ENCODE measurements at places on chromosomes 4 and X.

- no peak for DNase-seq
These were observed 10.4 kb downstream of the CCSER1 start for GRCh38 chr4:90137555-90137954.

- no peak for DNase-seq
These were observed 75.6 kb downstream of the CCNG2 start for GRCh38 chr4:77232653-77233052.

DNA sequence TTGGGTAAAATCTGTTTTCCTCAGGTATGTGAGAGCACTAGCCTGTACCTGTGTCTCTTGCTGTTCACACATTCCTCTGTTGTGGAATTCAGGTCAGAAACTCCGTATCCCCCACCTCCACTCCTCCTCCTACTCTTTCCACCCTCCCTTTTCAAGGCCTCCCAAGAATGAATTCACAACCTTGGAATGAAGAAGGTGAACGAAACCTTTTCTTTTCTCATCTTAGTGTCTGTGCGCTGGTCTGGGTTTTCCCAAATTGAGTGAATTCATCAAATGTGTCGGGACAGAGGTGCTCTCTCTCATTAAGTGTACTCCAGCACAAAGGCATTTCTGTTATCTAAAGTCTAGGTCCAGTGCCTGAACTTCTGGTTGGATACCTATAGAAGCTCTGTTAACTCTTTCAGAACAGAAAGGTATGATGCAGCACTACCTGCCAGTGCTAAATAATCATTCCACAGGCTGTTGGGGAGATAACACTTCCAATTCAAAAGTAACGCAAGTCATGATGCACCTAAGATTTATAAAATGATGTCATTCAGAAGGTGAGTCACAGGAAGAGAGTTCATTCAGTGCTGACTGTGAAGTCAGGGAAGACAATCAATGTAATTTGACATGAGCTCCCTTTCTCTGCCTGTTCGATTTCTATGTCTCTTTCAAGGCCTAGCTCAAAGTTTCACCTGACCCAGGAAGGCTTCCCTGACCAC, 41.9 kb downstream of the COL4A6 start:
- no peak for DNase-seq

- no peak for DNase-seq
These were observed 10.2 kb upstream of the BANK1 start for GRCh38 chr4:101780284-101780683.

GRCh38 chr4:105599932-105600655, 47.7 kb downstream of the ARHGEF38 start:
- no peak for DNase-seq

DNA sequence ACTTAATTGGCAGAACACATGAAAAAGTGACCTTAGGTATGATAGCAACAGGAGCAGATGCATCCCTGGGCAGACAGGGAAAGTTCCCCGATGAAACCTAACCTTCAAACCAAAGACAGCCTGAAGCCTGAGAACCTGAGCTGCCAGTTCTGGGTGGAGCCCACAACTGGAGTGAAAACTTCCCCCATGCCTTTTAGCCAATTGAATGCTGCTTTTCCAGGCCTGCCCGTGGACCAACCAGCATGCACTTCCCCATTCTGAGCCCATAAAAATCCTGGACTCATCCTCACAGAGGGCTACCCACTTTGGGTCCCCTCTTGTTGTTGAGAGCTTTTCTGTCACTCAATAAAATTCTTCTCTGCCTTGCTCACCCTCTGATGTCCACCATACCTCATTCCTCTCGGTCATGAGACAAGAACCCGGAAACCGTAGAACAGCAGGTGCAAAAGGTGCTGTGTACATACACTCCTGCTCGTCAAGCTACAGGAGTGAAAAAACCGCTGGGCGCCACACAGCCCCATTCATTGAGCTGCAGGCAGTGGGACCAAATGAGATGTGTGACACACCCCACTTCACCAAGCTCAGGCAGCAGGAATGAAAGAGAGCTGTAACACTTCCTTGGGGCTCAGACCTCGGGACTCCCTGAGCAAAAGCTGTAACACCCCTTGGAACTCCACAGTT, 13.9 kb upstream of the SLC7A11 start:
- DNase-seq: no peak

DNA sequence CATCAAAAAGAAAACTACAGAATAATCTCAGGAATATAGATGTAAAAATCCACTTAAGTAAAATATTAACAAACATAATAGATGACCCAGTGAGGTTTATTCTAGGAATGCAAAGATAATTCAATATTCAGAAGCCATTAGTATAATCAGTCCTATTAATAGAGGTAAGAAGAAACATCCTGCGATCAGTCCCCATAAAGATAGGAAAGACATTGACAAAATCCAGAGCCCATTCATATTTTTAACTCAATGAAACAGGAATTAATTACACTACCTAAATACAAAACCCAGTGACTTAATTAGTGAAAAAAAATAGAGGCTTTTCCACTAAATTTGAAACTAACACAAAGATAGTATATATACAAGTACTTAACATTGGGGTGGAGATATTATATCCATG, 321.4 kb upstream of the INTU start:
- DNase-seq: no peak

DNA sequence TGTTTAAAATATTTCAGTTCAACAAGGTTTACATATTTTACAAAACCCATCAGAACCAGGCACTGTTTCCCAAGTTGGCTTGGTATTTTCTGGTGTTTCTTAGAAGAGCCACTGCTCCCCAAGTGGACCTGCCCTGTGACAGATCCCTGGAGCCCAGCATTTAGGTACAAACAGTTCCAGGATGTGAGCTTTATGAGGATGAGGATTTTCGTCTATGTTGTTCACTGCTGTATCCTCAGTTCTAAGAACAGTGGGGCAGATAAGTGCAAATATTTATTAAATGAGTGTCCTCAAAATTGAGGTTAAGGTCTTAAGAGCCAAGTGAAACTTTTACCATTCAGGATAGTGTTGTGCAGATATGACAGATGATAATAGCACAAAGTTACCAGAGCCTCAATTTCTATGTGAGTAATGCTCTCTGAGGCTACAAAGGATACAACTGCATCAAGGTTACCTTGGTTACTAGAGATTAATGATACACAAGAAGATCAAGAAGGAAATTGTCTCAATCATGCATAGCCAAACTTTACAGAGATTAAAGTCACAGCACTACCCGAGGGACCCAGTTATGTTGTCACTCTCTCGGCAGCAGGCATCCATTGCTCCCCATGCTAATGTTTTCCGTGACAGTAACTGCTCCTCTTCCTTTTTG, 37.5 kb downstream of the ANXA3 start:
- DNase-seq: no peak

DNA sequence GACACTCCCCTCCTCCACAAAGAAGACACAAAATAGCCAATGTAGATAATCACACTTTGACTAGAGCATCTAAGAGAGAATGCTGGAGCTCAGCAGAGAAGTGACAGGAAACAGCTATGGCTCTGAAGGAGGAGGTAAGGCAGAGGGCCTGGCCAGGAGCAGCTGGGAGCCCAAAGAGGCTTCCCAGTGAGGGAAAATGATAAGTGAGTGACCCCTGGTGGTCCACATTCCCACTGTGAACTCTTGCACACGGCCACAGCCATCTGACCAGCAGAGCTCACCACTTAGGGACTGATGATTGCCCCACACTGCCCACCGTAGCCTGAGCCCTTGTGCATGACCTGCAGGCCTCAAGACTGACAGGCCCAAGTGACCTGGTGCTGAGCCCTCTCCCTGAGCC, 162.7 kb upstream of the GALNTL6 start:
- DNase-seq: no peak
